ENCODE measurements at places on chromosomes 12 and 14. TPM values are rescaled to one million over a fixed set of nuclear protein-coding genes. Genes with fewer than 3 reads are reported as not detected.

The GLT1D1 gene
- total RNA-seq: 17.3 TPM

The KCNK13 gene
- 0.94 TPM for total RNA-seq

The GPR68 gene
- 3.2 TPM for total RNA-seq

The MYF5 gene
- total RNA-seq: not detected

The PCED1B gene
- total RNA-seq: 19.9 TPM

DNA sequence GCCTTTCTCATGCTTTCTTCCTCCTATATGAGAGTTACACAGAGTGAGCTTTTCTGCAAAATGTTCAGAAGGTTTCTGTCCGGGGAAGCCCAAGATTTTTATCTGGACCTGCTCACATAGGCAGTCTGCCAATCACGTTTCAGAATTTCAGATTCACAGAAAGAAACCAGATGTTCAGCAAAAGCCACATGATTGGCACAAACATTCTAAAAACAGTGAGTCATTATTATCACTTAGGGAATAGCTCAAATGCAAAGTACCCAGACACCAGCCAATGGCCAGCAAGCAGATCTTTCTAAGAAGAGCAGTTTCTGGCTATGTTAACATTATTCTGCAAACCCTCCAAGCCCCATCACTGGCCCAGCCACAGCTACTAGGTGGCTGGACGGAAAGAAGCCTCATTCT lies 1558.5 kb upstream of the TMEM132C start:
- no peaks in the 10 kb centered on the region for H3K36me3 ChIP-seq
- no peak overlapping the region for H3K4me3 ChIP-seq
- no peak for DNase-seq
- no peaks in the 10 kb centered on the region for H3K27me3 ChIP-seq
- H3K4me1 ChIP-seq: no peaks in the 10 kb centered on the region

GRCh38 chr12:63889721-63890509 lies 45.4 kb downstream of the SRGAP1 start:
- H3K4me1 ChIP-seq: no peaks in the 10 kb centered on the region
- H3K36me3 ChIP-seq: no peaks in the 10 kb centered on the region
- DNase-seq: no peak
- H3K27ac ChIP-seq: no peak overlapping the region

DNA sequence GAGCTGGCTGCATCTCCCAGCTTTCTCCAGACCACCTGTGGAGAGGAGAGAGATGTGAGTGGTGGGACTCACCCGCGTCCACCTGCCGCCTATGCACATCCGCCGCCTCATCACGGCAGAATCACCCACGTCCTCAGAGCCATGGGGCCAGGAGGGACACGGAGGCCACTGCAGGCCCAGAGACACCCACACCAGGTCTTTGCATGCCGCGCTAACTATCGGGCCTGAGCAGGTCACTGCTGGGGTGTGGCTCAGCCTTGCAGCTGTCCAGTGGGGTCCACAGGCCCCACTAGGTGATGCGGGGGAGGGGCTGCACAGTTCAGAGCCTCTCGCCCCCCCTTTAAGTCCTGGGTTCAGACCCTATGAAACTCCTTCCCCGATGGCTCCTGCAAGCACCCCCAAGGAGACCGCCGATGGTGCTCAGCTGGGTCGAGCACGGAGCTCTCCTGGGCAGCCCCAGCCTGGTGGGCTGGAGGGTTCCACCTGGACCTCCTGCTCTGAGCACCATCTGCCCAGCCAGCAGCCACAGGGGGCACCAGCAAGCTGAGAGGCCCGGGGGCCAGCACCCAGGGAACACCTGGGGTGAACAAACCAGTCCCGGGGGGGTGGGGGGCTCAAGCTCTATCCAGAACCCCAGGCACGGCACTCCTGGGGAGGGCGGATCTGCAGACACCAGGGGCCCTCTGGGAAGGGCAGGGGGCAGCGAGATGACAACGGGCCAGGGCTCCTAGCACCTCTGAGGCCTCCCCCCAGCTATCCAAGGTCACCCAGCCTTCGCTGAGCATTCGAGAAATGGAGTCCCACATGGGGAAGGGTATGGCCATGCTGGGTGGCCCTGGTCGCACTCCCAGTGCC lies 34.3 kb downstream of the CCNK start:
- peak; percentile 67 for DNase-seq
- H3K27ac ChIP-seq: no peak overlapping the region
- no peaks in the 10 kb centered on the region for H3K36me3 ChIP-seq
- H3K4me1 ChIP-seq: no peaks in the 10 kb centered on the region
- H3K4me3 ChIP-seq: no peak overlapping the region
- no peaks in the 10 kb centered on the region for H3K27me3 ChIP-seq

GRCh38 chr14:54366736-54367735 lies 29.8 kb upstream of the CDKN3 start:
- no peaks in the 10 kb centered on the region for H3K36me3 ChIP-seq
- H3K4me1 ChIP-seq: no peaks in the 10 kb centered on the region
- H3K27ac ChIP-seq: no peak overlapping the region
- H3K27me3 ChIP-seq: no peaks in the 10 kb centered on the region
- no peak overlapping the region for H3K4me3 ChIP-seq

DNA sequence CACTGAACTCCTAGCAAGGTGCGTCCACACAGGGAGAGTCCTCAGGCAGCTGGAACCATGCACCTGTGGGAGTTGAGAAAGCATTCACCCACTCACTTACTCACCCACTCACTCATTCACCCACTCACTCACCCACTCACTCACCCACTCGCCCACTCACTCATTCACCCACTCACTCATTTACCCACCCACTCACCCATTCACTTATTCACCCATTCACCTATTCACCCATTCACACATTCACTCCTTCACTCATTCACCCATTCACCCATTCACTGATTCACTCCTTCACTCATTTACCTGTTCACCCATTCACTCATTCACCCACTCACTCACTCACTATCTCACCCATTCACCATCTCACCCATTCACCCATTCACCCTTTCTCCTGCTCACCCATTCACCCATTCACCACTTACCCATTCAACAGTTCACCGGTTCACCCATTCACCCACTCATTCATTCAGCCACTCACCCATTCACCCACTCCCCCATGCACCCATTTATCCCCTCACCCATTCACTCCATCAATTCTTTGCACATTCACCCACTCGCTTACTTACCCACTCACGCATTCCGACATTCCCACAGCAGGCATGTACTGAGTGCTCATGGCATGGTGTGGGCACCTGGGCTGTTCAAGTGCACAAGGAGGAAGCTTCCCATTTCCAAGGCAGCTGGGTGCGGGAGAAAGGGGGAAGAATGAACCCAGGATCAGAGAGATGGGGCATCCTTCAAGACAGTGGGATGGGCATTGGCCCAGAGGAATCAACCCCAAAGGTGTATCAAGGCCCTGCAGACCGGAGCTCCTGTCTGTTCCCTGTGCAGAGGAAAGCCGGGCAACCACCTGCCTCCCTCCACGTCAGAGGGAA lies 135.2 kb upstream of the C14orf180 start:
- H3K4me3 ChIP-seq: no peak overlapping the region
- H3K27me3 ChIP-seq: peaks cover 34% of the 10 kb centered on the region
- no peaks in the 10 kb centered on the region for H3K4me1 ChIP-seq
- H3K36me3 ChIP-seq: no peaks in the 10 kb centered on the region

DNA sequence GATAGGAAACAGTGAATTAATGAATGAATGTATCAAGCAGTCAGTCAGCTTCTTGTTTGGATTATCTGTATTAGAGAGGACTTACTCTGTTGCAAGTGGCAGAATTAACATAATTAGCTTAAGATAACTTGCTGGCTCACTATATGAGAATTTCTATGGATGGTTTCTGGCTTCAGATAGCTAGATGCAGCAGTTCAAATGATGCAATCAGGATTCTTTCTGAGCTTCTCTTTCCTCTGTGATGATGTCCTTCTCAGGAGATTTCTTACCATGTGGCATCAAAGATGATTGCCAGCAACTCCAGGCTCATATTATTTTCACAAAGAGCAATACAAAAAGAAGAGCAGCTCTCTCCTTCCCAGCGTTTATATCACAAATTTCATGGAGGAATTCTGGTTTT lies 30.7 kb downstream of the FRMD6 start:
- H3K27me3 ChIP-seq: no peaks in the 10 kb centered on the region
- H3K4me3 ChIP-seq: no peak overlapping the region

GRCh38 chr14:99288948-99289347 lies 17.0 kb upstream of the BCL11B start:
- no peak overlapping the region for H3K4me3 ChIP-seq
- no peak overlapping the region for H3K27ac ChIP-seq
- no peak for DNase-seq
- no peaks in the 10 kb centered on the region for H3K4me1 ChIP-seq
- peaks cover 7% of the 10 kb centered on the region for H3K27me3 ChIP-seq
- no peaks in the 10 kb centered on the region for H3K36me3 ChIP-seq

- no peak overlapping the region for H3K4me3 ChIP-seq
- no peaks in the 10 kb centered on the region for H3K4me1 ChIP-seq
- no peak for DNase-seq
- H3K27ac ChIP-seq: no peak overlapping the region
- H3K27me3 ChIP-seq: peaks cover 17% of the 10 kb centered on the region
- H3K36me3 ChIP-seq: no peaks in the 10 kb centered on the region
Measured at GRCh38 chr12:67091678-67092077, 177.5 kb upstream of the CAND1 start.

DNA sequence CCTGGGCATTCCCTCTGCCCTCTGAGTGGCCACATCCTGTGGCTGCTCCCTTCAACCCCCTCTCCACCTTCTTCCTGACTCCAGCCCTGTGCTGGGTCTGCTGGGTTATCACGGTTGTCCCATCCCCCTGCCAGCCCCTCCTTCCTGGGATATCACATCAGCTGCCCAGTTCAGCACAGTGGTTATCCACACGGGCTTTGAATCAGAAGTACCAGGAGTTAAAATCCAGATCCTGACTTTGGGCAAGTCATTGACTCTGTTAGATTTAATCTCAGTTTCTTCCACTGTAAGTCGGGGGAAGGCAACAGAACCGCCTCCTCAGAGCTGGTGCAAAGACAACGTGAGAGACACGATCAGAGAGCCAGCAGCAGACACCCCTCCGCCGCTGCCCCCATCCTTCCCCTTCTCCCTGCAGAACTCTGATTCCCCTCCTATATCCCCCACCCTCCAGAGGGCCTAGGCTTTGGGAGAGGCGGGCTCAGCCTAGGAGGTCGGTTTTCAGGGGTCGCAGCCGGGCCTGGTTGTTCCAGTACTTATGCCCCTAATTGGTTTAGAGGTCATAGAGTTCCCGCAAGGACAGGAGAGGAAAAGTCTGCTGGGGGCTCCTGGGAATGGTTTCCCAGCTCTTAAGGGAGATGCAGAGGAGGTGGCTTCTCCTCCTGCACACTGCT lies 42.5 kb downstream of the PRIMA1 start:
- no peaks in the 10 kb centered on the region for H3K36me3 ChIP-seq
- no peaks in the 10 kb centered on the region for H3K27me3 ChIP-seq
- H3K27ac ChIP-seq: no peak overlapping the region
- H3K4me3 ChIP-seq: no peak overlapping the region
- no peaks in the 10 kb centered on the region for H3K4me1 ChIP-seq
- no peak for DNase-seq

- no peak for DNase-seq
- peaks cover 52% of the 10 kb centered on the region for H3K4me1 ChIP-seq
- no peak overlapping the region for H3K4me3 ChIP-seq
- H3K27ac ChIP-seq: no peak overlapping the region
Measured at GRCh38 chr12:7117670-7118069, 8.7 kb upstream of the C1RL start.

DNA sequence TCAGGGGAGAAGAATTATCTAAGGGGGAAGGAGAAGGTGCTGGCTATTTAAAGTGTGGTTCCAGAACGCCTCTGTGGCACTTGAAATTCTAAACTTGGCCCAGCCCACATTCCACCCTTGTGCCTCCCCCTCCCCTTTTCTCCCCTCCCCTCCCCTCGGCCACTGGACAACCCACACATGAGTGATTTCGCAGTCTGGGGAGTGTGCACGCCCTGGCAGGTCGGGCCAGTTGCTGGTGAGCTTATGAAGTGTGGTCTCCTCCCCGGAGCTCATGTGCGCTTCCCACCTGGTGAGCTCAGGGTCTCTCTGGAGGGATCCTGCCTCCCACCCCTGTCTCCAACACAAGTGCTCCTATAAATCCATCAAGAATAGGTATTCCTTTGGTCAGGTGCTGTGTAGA lies at the start of gene SLC6A13:
Gene SLC6A13, minus strand, starts transcription at position 20 of the 400 bp plus-strand sequence. CDS start 2,784 bp downstream, outside the sequence.
- H3K36me3 ChIP-seq: no peaks in the 10 kb centered on the region
- peaks cover 5% of the 10 kb centered on the region for H3K27me3 ChIP-seq
- no peak for DNase-seq
- H3K27ac ChIP-seq: no peak within 1 kb of the TSS
- H3K4me3 ChIP-seq: no peak within 1 kb of the TSS

GRCh38 chr12:107320929-107321631 lies 227.7 kb upstream of the CRY1 start:
- peaks cover 40% of the 10 kb centered on the region for H3K4me1 ChIP-seq
- H3K36me3 ChIP-seq: no peaks in the 10 kb centered on the region
- DNase-seq: peak; percentile 80
- peak overlapping the region; percentile 46 for H3K4me3 ChIP-seq

All from spleen (tissue), 13 donors.